Activated CD8-positive, alpha-beta memory T cell treated with anti-CD3 and anti-CD28 coated beads, Interleukin-2, amount 10 ng/mL, durations not matched to agents 7 days and 5 days (primary cell): ENCODE measurements at places on chromosomes 2 and 18.

DNA sequence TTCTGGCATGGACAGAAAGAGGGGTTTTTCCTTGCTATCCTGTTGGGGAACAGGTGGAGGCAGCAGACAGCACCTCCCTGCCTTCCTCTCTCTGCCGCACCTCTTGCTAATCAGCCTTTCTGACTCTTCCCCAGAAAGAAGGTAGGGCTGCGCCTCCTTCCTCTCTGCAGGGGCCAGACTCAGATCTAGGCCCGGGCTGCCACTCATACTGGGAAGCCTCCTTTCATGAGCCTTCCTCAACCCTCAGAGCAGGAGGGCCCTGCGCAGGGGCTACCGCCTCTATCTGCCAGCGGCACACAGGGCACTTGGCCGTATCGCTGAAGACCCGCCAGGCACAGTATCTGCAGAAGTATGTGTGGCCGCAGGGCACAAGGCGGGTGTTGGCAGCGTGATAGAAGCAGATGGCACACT, 7.1 kb downstream of the NEURL3 start:
- DNase-seq: no peak

DNA sequence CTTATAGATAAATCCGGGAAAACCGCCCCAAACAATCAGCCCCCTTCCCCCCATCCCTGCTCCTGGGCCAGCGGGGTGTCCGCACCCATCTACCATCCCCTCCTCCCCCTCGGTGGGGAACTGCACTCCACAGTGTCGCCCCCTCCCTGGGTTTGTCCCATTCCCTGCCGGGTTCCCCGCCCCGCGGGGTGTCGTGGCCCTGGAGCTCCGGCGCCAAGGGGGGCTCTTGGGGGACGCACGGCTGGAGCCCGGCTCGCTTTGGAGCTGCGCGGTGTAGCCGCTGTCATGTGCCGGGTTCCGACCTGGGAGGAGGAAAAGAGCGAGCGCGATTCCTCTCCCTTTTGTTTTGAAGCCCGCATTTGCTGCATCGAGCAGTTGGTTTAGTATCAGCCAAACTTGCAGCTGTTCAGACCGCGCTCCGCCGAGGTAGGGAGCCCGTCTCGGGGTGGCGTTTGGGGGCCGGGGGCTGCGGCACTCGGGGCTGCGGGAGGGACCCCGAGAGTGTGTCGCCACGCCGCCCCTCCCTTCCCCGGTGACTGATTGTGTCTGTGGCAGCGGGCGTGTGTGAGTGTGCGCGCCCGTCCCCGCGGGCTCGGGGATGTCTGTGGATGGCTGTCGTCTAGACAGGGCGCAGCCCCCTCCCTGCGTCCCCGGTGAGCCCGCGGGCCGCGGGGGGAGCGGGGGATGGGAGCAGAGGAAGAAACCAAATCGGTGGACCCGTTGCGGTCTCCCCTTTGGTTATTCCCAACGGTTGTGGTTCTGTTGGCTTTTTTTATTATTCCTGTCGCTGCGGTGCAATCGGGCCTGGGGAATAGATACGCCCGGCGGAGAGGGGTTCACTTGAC, 797 bp downstream of the CTIF start:
- no peak for DNase-seq

- no peak for DNase-seq
These were observed 248.9 kb downstream of the PIEZO2 start for GRCh38 chr18:10900435-10900834.

GRCh38 chr18:79784071-79784913, 13.4 kb upstream of the KCNG2 start:
- no peak for DNase-seq

GRCh38 chr2:168849610-168850009, 40.6 kb downstream of the SPC25 start:
- no peak for DNase-seq

- DNase-seq: peak; percentile 66
These were observed 394.1 kb upstream of the ATP5MC3 start for GRCh38 chr2:175575346-175576258.
